ENCODE measurements at places on chromosomes 12 and 14.

GRCh38 chr12:129423041-129423580 is 480.7 kb downstream of the TMEM132D start:
- DNase-seq, result no peak

DNA sequence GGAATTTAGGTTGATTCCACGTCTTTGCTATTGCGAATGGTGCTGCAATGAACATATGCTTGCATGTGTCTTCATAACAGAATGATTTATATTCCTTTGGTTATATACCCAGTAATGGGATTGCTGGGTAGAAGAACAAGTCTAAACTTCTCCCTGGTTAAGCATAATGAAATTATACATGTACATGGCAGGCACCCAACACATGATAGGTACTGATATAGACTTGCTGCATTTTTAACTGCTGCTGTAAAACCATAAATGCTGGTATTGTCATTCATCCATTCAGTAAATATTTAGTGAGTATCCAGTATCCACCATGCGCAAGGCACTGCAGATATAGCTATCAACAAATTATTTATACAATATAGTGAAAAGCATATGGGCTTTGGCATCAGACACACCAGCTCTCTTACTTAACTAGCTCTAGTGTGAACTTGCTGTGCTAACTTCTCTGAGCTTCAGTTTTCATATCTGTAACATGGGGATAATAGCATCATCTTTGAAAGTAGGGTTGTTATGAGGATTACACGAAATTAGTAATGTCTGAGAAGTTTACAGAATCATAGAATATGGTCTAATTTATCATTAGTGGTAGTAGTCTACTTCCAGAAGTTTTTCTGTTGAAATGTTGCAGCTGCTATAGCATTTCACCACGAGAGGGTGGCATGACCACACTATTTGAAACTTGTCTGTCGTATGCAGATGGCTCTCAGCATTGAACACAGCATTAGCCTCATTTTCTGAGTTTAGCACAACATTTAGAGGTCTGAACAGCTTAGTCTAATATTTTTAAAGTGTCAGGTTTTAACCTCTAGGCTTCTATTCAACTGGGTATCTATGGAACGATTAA is 32.0 kb upstream of the SEL1L start:
- DNase-seq, result no peak

GRCh38 chr14:105838591-105839424 is 312.4 kb downstream of the TMEM121 start:
- DNase-seq, result no peak

DNA sequence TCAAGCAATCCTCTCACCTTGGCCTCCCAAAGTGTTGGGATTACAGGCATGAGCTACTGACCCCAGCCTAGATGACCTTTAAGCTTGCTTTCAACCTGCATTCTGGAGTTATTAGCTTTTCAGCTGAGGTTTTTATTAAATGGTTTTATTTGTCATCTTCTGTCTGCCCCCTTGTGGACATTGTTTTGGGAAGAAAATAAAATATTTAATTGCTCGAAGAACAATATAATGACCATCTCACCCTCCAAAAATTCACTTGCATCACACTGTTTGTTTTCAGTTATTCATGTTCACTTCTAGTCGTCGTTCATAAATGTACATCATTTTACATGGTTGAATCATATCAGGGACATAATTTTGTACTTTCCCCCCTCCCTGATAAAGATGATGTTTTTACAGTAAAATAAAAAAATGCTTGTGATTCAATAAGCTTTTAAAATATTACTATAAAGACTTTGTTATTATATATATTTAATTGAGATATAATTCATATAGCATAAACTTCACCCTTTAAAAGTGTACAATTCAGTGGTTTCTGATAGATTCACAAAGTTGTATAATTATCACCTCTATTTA is 10.1 kb upstream of the SPATS2 start:
- DNase-seq, result no peak

GRCh38 chr12:46562625-46563225 is 190.2 kb upstream of the SLC38A2 start:
- no peak for DNase-seq

GRCh38 chr12:90548595-90548994 is 406.4 kb downstream of the CCER1 start:
- no peak for DNase-seq

DNA sequence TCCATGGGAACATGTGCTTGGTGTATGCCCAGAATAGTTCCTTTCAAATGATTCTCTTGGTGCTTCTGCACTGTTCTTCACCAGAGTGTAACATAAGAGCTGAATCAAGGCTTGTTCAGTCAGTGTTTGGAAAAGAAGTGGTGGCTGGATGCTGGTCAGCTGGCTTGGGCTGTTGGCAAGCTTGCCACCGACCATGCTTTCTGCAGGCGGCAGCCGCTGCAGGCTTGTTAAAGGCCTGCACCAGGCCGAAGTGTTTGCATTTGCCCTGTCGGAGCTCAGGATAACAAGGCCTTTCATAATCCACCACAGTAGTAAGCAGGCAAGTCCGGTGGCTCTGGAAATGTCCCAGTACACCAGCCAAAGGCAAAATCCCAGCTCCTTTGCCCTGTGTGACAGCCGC is 26.9 kb downstream of the DAAM1 start:
- no peak for DNase-seq

GRCh38 chr12:113056631-113057488 is at the start of gene DTX1:
Gene DTX1, plus strand, starts transcription at chr12:113056730. Its CDS starts 1,463 bp downstream, at chr12:113058193.
- DNase-seq, result peak; percentile 42
